ENCODE measurements at places on chromosomes 7 and 10. TPM values are rescaled to one million over a fixed set of nuclear protein-coding genes. Genes with fewer than 3 reads are reported as not detected.

GRCh38 chr7:131625817-131626372 is 69.5 kb upstream of the PODXL start:
- H3K4me3 ChIP-seq = no peak overlapping the region
- peaks cover 15% of the 10 kb centered on the region for H3K27me3 ChIP-seq
- H3K27ac ChIP-seq = no peak overlapping the region
- H3K36me3 ChIP-seq = no peaks in the 10 kb centered on the region
- peaks cover 23% of the 10 kb centered on the region for H3K4me1 ChIP-seq

Gene FAM185A
- total RNA-seq = 2.7 TPM

DNA sequence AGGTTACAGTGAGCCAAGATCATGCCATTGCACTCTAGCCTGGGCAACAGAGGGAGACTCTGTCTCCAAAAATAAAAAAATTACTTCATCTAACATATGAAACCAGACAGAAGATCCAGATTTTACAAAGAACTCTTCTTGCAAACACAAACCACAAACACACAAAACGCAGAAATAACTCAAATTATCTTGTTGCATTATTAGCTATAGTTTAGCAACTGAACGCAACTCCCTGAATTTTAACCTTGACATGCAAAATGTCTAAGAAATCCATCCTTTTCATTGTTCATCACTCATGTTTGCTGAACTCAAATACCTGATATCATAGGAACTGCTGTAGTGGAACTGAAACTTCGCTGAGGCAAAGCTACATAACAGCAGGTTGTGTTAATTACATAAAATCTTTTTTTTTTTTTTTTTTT is 64.1 kb downstream of the MICU1 start:
- DNase-seq = no peak
- H3K27me3 ChIP-seq = no peaks in the 10 kb centered on the region
- H3K36me3 ChIP-seq = peaks cover 42% of the 10 kb centered on the region
- peaks cover 5% of the 10 kb centered on the region for H3K4me1 ChIP-seq
- H3K27ac ChIP-seq = no peak overlapping the region
- no peak overlapping the region for H3K4me3 ChIP-seq

Gene LAMB1
- total RNA-seq = 453 TPM

- peaks cover 7% of the 10 kb centered on the region for H3K27me3 ChIP-seq
- no peak for DNase-seq
- no peak overlapping the region for H3K4me3 ChIP-seq
- H3K4me1 ChIP-seq = no peaks in the 10 kb centered on the region
These were observed 148.6 kb downstream of the SH3PXD2A start for GRCh38 chr10:103706762-103707161.

DNA sequence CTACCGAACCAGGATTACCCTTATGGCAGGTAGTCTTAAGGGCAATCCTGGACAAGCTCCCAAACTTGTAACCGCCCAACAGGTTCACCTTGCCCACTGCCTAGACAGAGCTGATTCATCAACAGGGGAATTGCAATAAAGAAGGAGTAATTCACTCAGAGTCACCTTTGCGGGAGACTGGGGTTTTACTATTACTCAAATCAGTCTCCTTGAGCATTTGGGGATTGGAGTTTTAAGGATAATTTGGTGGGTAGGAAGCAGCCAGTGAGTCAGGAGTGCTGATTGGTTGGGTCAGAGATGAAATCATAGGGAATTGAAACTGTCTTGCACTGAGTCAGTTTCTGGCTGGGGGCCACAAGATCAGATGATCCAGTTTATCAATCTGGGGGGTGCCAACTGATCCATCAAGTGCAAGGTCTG is 25.3 kb downstream of the HK1 start:
- H3K36me3 ChIP-seq = no peaks in the 10 kb centered on the region
- H3K27ac ChIP-seq = no peak overlapping the region
- H3K4me3 ChIP-seq = no peak overlapping the region
